ENCODE measurements at places on chromosomes 2 and 18.

DNA sequence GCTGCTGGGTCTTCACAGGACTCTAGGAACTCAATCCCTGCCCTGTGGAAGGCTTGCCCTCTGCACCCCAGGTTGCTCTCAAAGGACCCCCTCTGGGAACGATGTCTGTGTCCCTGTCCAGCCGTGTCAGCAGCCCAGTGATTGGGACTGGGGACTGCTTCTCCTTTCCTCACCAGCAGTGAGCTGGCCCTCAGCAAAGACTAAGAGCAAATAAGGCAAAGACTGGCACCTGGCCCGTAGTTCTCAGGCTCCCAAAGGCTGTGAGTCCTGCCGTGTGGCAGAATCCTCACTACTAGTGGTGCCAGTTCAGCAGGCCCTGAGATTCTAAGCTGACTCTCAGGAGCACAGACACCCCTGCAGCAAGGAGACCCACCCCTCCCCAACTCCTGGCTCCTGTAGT, 47.8 kb downstream of the TMEM163 start:
- peak; percentile 15 for DNase-seq

GRCh38 chr2:98975611-98976010, 39.6 kb upstream of the CRACDL start:
- DNase-seq, result no peak

DNA sequence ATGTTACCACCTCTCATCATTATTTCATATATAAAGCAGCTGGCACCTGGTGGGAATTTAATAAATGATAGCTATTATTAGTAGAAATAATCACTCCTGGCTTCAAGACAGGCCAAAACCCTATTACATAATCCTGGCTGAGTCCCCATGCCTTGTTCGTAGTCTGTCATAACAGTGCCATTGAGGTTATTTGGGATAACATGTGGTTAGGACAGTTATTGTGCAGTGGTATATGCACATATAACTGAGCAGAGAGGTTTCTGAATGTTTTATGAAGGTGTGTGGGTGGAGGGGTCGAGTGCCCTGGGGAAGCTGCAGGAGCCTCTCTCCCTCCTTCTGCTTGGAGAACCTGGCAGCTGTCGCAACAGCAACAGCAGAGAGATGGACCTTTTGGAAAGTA, 162.4 kb upstream of the NABP1 start:
- DNase-seq, result no peak

GRCh38 chr18:6079406-6079805, 184.1 kb upstream of the TMEM200C start:
- no peak for DNase-seq

- no peak for DNase-seq
Measured at GRCh38 chr2:44178950-44179349, 10.3 kb downstream of the PPM1B start.

DNA sequence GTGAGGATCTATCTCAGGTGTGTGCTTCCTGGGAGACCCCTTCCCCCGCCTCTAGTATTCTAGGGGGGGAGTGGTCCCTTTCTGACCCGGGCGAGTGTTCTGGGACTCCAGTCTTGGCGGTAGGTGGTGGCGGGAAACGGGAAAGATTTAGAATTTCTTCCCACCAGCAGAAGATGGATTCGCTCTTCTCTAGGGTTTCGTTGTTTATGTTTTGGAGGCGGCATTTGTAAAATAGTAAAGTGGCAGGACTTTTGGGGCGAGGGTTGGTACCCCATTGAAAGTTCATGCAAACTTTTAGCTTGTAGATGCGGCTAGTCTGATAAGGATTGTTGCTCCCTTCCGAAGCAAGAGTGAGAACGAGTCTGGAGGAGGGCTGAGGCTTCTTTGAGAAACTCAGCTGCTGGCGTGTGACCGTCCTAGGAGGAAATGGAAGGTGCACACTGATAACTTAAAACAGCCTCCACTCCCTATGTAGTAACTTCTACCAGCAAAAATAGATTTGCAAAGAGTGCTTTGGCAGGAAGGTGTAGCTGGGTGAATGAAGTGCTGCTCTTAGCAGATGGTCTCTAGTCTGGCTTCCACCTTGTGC, 412 bp downstream of the GPD2 start:
- peak; percentile 32 for DNase-seq

DNA sequence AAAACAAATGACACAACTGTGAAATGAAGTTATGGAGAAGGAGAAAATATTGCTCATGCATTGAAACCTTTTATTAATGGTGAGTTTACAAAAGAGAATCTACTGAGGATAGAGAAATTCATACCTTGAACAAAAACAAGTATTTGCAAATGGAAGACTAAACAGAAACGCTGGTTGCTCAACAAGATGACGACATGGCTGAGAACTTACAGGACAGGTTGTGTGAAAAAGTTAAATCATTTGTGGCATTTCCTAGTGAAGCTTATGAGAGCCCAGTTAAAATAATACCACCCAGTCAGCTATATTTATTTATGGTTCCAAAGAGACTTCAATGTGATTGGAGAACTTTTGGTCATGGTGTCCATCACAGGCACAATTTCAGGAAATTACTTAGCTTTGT, 148.6 kb upstream of the PKDCC start:
- no peak for DNase-seq

GRCh38 chr2:43174368-43174916, 52.0 kb downstream of the ZFP36L2 start:
- peak; percentile 84 for DNase-seq

- no peak for DNase-seq
Measured at GRCh38 chr2:234339501-234339900, 157.4 kb downstream of the ARL4C start.

- DNase-seq, result no peak
Measured at GRCh38 chr2:203122317-203122986, 107.8 kb downstream of the NBEAL1 start.

DNA sequence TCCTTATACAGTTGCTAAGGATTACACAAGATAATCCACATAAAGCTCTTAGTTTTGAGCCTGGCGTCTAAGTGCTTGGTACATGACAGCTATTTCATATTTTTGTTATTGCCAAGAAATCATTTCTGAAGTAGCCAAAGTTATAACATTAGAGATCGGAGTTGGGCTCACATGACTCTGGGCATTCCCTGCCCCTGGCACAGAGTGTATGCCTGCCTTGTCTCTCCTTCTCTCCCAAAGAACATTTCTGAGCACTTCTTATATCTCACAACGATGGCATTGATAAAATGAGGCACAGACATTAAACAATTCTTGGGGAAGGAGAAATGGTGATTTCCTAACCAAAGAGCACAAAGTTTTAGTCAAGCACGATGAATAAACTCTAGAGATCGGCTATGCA, 87.7 kb upstream of the DDX18 start:
- no peak for DNase-seq

GRCh38 chr2:241381872-241382271, 25.8 kb downstream of the FARP2 start:
- no peak for DNase-seq

GRCh38 chr18:14942275-14942674, 194.3 kb downstream of the ANKRD30B start:
- DNase-seq, result no peak

GRCh38 chr2:51624995-51625394, 593.1 kb upstream of the NRXN1 start:
- DNase-seq, result no peak

GRCh38 chr2:226609366-226609765, 190.3 kb downstream of the IRS1 start:
- DNase-seq, result no peak
